ENCODE measurements at places on chromosomes 12 and 14. TPM values are rescaled to one million over a fixed set of nuclear protein-coding genes. Genes with fewer than 3 reads are reported as not detected.

CLEC2A gene
- total RNA-seq = not detected

RNASE2 gene
- 27.0 TPM for total RNA-seq

GNPTAB gene
- 11.1 TPM for total RNA-seq

KHNYN gene
- 40.3 TPM for total RNA-seq

DNA sequence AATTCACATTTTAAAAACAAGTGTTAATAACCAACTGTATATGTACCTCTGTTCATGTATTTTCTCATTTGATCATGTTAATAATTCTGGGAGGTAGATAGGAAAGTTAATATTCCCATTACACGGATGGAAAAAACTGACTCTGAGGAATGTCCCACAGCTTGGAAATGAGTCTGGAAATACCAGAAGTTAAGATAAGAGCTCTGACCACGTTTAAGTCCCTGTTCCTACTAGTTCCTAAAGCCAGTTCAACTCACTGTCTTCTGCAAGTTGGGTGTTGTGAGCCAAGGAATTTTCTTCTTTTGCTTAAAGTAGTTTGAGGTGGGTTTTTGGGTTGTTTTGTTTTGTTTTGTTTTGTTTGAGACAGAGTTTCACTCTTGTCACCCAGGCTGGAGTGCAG is 104.5 kb downstream of the TMEM30B start:
- no peak for DNase-seq

DNA sequence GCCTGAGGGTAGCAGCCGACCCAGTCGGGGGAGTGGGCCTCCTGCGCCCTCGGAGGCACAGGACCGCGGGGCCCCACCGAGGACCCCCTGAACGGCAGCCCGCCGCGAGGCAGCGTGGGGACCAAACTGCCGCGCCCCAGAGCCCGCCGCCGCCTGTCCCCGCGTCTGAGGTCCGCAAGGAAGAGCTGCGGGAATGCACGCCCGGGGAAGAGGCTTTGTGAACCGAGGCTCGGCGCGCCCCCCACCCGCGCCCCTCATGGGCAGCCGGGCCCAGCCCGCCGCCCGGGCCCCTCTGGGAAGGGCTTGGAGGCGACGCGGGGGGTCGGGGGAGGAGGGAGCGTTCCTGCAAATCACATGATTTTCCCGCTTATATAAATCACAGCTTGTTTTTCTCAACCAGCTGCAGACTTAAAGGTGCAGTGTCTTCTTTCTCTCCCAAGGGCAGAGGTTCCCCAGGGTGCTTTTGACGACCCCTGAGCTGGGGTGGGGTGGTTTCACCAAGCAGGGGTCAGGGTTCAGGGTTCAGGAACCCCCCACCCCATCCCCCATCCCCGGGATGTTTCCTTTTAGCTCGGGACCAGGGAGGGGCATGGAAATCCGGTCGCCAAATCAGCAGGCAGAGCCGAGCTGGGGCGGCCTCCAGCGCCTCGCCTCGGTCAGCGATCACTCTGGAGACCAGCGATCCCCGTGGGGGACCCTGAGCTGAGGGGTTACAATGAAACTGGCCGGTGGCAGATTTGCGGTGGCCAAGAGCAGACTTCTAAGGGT is 44.7 kb upstream of the ATP23 start:
- DNase-seq = peak; percentile 58

DNA sequence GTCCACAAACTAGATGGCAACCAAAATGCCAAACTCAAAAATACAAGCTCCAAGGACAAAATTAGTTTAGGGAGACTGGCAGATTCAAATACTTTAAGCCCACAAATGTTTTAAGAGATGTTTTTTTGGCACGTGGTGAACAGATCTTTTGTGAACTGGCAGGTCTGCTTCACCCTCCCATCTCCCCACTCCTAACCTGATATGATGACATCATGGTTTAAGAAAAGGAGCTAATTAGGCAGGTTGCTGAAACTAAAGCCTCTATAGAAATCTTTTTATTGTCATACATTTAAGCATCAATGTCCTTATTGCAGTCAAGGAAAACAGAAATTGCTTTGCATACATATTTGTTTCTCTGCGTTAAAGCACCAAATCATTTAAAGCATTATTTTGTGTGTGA is 5.8 kb downstream of the LRIG3 start:
- no peak for DNase-seq

DNA sequence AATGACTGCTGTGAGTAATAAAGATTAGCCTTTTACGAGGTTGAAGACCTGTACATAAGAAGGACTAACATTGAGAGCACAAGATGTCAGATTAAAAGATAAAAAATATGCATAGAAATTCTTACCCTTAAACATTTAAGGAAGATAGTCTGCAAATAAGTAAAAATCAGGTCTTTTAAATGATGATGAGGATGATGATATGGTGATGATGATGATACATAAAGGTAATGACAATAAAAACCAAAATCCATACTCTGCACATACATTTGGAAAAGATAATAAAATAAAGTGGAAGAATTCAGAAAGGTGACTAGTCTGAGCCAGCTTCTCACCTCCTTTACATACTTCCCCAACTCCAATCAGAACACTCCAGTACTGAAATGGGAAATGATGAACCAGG is 124.5 kb downstream of the PTCSC3 start:
- DNase-seq = no peak

DNA sequence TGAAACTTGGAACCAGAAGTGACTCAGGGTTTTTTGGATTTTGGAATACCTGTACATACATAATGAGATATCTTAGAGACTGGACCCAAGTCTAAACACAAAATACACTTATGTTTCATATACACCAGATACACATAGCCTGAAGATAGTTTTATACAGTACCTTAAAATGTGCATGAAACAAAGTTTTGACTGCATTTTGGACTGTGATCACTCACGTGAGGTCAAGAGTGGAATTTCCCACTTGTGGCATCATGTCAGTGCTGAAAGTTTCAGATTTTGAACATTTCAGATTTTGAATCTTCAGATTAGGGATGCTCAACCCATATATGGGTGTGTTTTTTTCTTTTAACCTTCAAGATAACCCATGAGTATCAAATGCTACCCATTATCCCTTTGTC is 6.6 kb downstream of the SBNO1 start:
- DNase-seq = no peak

DNA sequence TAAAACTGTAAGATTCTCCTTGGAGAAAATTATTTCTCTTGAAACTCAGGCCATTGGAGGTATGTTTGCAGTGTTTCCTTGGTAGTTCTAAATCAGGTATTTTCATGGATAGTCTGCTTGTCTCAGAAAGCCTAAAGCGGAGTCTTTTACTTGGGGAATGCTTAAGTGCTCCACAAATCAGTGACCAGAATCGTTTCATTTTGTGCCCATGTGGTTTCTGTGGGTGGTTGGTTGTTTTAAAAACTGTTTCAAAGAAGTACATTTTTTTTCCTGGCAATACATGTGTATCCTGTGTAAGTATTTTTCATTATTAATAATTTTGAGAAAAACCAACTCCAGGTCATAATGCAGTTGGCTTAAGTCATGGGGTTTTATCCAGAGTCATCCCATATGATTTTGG is 33.6 kb downstream of the CCDC91 start:
- no peak for DNase-seq

DNA sequence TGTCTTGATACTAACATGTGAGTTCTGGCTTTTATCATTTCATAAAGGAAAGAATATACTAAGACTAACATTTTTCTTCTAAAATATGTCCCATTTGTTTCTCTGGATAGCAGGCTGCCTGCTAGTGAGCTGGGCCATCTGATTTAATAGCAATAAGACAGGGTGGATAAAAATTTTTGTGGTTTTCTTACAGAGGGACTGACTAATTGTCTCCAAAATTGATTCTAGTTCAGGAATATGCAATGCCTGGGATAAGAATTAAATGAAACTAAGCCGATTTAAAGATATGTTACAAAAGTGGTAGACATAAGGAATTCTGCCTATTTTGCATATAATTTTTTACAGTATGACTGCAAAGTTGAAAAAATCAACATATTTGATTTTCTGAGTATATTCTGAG is 252.9 kb upstream of the NAV3 start:
- DNase-seq = no peak

- no peak for DNase-seq
Observed at GRCh38 chr14:37650356-37651037, 55.1 kb downstream of the TTC6 start.

- DNase-seq = no peak
Observed at GRCh38 chr12:93790472-93791152, 113.4 kb downstream of the CRADD start.

GRCh38 chr12:2138871-2139308 is 86.1 kb downstream of the CACNA1C start:
- no peak for DNase-seq

DNA sequence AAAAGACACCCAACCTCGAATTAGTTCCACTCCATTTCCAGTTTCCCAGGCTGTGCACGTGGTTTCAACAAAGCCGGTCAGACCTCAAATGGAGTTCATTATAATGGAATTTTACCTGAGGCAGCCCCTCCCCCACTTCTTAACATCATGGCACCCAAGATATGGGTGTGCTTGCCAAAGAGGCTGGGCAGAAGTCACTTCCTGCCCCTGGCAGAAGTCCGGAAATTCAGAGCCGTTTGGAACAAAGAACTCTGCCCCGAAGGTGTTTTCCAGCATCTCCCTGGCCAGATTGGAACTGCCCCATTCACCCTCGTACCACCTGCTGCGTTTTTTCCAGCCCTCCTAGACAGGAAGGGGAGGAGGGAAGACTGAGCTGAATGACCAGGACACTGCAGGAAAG is 8.2 kb downstream of the VDR start:
- no peak for DNase-seq

- no peak for DNase-seq
Observed at GRCh38 chr14:68563251-68564131, 229.4 kb downstream of the ZFP36L1 start.
